Vagina (tissue), 2 donors: ENCODE measurements at places on chromosomes 4 and X.

- no peak for DNase-seq
Observed at GRCh38 chrX:149760965-149761364, 12.9 kb upstream of the HSFX1 start.

DNA sequence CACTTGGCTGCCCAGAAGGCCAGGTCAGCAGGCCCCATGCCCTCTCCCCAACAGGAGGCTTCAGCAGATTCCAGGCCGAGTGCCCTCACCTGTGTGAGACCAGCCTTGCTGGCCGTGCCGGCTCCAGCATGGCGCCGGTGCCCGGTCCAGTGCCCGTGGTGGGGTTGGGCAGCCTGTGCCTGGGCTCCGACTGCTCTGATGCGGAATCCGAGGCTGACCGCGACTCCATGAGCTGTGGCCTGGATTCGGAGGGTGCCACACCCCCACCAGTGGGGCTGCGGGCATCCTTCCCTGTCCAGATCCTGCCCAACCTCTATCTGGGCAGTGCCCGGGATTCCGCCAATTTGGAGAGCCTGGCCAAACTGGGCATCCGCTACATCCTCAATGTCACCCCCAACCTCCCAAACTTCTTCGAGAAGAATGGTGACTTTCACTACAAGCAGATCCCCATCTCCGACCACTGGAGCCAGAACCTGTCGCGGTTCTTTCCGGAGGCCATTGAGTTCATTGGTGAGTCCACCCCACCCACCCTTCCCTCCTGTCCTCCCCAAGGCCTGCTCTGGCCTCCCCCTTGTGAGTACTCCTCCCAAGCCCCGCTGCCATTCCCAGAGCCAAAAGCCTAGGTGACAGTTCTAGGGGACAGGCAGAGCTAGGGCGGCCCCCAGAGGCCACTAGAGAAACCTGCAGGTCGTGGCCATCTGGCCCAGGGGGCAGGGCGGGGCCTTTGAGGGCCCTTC, 2.3 kb downstream of the DUSP9 start:
- DNase-seq, result no peak

DNA sequence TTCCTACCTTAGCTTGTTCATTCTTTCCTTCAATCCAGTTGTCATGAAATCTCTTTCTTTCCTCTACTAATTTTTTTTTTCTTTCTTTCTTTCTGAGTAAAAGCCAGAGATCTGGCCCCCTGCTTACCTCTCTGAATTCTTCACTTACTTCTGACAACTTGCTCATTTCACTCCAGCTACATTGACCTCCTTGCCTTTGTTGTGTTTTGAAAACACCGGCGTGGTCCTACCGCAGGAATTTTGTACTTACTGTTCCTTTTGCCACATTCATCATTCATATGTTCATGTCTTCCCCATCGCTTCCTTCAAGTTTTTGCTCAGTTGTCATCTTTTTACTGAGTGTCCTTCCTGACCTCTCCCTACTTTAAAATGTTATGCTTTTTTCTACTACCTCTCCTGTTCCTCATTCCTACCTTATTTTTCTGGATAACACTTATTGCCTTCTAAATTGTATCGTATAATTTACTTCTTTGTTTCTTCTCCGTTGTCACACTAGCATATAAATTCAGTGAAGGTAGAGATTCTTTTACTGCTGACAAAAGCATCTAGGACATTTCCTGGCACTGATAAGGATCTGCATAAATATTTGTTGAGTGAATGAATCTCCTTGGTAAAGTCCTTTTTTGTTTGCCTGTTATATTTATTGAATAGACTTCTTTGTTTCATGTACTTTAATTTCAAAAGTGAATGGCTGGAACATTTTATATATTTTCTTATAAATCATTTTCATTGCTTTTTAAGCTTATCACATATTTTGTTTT, 74.4 kb downstream of the NFKB1 start:
- no peak for DNase-seq

GRCh38 chr4:154618708-154619315, 6.4 kb upstream of the FGG start:
- DNase-seq, result no peak

- no peak for DNase-seq
Observed at GRCh38 chr4:143417679-143418403, 81.2 kb downstream of the GAB1 start.
